Progenitor cell of endocrine pancreas (in vitro differentiated cells): ENCODE measurements at places on chromosomes 3 and 15.

- H3K4me3 ChIP-seq: peak overlapping the region; percentile 28
- DNase-seq: no peak
- H3K4me1 ChIP-seq: peaks cover 21% of the 10 kb centered on the region
- peak overlapping the region; percentile 92 for H3K27ac ChIP-seq
- no peaks in the 10 kb centered on the region for H3K27me3 ChIP-seq
Measured at GRCh38 chr15:31024330-31024729, 32.9 kb upstream of the MTMR10 start.

- no peaks in the 10 kb centered on the region for H3K27me3 ChIP-seq
- no peak overlapping the region for H3K27ac ChIP-seq
- no peak for DNase-seq
- H3K4me3 ChIP-seq: no peak overlapping the region
Measured at GRCh38 chr3:53023072-53023823, 22.6 kb downstream of the SFMBT1 start.

DNA sequence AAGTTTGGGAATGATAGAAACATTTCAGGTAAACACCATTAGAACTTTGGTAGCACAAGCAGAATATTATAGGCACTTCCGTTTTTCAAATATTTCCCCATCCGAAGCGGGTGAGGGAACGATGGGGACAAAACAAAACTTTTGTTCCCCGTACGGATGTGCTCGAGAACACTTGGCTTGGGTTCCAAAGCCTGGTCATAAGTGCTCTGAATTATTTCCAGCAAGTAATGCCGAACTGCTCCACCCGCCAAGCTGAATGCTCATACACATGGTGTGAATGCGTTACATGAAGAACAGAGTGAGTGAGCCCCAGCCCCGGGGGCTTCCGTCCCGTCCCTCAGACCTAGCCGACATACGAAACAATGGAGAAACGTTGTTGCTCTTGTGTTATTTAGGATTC is 438.2 kb upstream of the ARRDC4 start:
- H3K4me3 ChIP-seq: no peak overlapping the region
- H3K27me3 ChIP-seq: peaks cover 15% of the 10 kb centered on the region
- H3K4me1 ChIP-seq: peaks cover 5% of the 10 kb centered on the region
- H3K36me3 ChIP-seq: no peaks in the 10 kb centered on the region
- H3K27ac ChIP-seq: no peak overlapping the region
- no peak for DNase-seq

DNA sequence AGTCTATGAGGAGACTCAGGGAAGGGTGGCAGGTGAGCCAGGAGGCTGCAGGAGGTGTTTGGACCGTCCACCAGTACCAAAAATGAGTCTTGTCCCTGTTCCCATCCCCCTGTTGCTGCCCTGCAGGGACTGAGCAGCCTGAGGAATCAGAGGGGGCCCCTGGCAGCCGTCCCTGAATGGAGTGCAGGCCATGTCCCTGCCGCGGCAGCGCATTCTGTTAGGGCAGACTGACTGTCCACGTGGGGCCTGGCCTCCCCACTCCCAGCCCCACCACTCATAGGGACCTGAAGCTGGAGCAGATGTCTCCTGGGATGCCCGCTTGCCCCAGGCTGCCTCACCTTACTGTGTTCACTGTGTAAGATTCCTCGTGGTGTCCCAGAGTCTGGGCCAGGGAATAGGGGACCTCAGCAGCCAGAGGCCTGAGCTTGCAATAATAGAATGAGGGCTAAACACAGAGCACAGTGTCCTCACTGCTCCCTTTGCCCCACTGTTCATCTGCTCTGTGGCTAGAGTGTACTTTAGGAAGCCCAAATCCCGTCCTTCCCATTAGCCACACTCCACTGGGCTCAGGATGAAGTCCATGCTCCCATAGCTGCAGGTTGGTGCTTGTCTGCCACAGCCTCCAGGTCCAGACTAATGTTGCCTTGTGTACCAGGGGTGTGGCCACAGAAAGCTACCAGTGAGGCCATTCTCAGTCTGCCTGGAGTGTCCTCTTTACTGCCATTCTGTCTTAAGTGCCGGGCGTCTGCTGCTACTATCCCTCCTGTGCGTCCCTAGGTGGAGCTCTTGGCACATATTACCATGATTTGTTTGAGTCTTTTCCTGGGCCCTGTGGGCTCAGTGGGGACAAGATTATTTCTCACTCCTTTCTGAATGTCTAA is 63.2 kb downstream of the HCN4 start:
- H3K36me3 ChIP-seq: peaks cover 15% of the 10 kb centered on the region
- H3K4me1 ChIP-seq: no peaks in the 10 kb centered on the region
- peak overlapping the region; percentile 69 for H3K27ac ChIP-seq
- no peak overlapping the region for H3K4me3 ChIP-seq
- no peak for DNase-seq
- H3K27me3 ChIP-seq: no peaks in the 10 kb centered on the region

GRCh38 chr3:148329481-148330235 is 368.0 kb upstream of the AGTR1 start:
- no peaks in the 10 kb centered on the region for H3K36me3 ChIP-seq
- DNase-seq: no peak
- peaks cover 20% of the 10 kb centered on the region for H3K4me1 ChIP-seq
- H3K4me3 ChIP-seq: no peak overlapping the region

DNA sequence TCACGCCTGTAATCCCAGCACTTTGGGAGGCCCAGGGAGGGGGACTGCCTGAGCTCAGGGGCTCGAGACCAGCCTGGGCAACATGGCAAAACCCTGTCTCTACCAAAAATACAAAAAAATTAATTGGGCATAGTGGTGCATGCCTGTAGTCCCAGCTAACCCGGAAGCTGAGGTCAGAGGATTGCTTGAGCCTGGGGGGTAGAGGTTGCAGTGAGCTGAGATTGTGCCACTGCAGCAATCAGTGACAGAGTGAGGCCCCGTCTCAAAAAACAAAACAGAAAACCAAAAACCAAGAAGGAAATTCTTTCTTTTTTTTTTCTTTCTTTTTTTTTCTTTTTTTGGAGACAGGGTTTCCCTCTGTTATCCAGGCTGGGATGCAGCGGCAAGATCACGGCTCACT is 3.5 kb downstream of the SPATA12 start:
- H3K4me3 ChIP-seq: no peak overlapping the region
- H3K27me3 ChIP-seq: no peaks in the 10 kb centered on the region
- H3K27ac ChIP-seq: no peak overlapping the region
- no peaks in the 10 kb centered on the region for H3K36me3 ChIP-seq
- H3K4me1 ChIP-seq: peaks cover 3% of the 10 kb centered on the region
- DNase-seq: no peak

- H3K4me3 ChIP-seq: no peak overlapping the region
- H3K27me3 ChIP-seq: no peaks in the 10 kb centered on the region
- no peaks in the 10 kb centered on the region for H3K36me3 ChIP-seq
- H3K4me1 ChIP-seq: peaks cover 1% of the 10 kb centered on the region
Measured at GRCh38 chr15:52082197-52083036, 30.2 kb downstream of the BCL2L10 start.

DNA sequence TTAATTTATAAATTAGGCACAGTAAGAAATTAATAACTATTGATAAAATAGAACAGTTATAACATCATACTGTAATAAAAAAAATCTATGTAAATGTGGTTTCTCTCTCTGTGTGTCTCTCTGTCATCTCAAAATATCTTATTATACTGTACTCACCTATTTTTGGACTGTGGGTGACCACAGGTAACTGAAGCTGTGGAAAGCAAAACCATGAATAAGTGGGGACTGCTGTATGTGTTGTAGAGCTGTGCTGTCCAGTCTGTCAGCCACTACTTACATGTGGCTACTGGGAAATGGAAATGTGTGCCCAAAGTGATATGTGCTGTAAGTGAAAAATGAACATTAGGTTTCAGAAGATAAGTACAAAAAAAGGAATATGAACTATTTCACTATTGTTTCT is 145.5 kb downstream of the CNTN4 start:
- no peak for DNase-seq
- no peaks in the 10 kb centered on the region for H3K36me3 ChIP-seq
- no peaks in the 10 kb centered on the region for H3K27me3 ChIP-seq
- H3K4me3 ChIP-seq: no peak overlapping the region
- H3K27ac ChIP-seq: no peak overlapping the region

GRCh38 chr3:129016720-129017483 is 15.8 kb downstream of the EFCC1 start:
- DNase-seq: no peak
- no peaks in the 10 kb centered on the region for H3K36me3 ChIP-seq
- peaks cover 9% of the 10 kb centered on the region for H3K27me3 ChIP-seq
- no peak overlapping the region for H3K27ac ChIP-seq
- H3K4me1 ChIP-seq: peaks cover 1% of the 10 kb centered on the region
- H3K4me3 ChIP-seq: no peak overlapping the region

DNA sequence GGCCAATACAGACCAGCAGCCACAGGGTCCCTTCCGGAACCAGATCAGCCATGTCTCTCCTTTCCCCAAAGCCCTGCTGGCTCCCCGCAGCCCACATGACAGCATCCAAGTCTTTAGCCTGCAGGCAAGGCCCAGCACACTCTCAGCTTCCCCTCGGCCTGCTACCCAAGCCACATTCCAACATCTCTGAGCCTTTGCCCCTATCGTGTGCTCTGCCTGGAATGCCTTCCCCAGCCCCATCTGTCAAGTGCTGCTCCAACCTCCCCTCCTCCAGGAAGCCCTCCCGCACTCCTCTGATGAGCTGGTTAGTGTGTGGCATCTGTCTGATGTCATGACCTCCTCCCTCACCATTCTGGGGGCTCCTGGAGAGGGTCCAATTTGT is 8.5 kb downstream of the PLXND1 start:
- H3K4me3 ChIP-seq: no peak overlapping the region
- peaks cover 30% of the 10 kb centered on the region for H3K4me1 ChIP-seq
- no peak for DNase-seq
- H3K27ac ChIP-seq: no peak overlapping the region
- H3K27me3 ChIP-seq: peaks cover 16% of the 10 kb centered on the region

GRCh38 chr3:197746801-197747237 is 2.9 kb upstream of the FYTTD1 start:
- peak overlapping the region; percentile 12 for H3K27ac ChIP-seq
- peaks cover 9% of the 10 kb centered on the region for H3K4me1 ChIP-seq
- peak overlapping the region; percentile 46 for H3K4me3 ChIP-seq

DNA sequence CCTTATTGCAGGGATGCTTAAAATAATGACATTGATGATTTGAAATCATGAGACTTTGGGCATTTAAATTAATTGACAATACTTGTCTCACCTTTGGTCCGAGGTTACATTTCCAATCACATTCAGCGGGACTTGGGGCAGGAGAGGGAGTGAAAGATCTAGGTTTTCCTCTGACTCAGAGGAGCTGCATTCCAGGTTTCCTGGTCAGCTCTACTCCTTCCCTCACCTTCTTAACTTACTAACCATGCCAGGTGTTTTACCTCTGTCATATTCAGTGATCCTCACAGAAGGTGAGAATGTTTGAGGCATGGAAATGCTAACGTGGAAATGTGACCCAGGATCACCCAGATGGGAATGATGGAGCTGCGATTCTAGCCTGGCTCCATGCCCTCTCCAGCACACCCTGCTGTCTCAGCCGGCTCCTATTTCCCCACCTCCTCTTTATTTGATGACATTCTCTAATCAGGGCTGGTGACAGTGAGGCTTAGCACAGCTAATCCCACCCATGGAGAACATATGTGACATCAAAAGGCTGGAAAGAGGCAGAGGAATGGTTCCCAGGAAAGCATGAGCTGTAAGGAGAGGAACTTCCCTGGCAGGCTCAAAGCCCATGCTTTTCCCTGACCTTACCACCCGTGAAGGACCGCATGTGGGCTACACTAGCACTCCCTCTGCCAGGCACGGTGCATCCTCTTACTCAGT is 38.7 kb downstream of the THSD4 start:
- peaks cover 32% of the 10 kb centered on the region for H3K27me3 ChIP-seq
- no peak for DNase-seq
- peaks cover 7% of the 10 kb centered on the region for H3K4me1 ChIP-seq
- H3K27ac ChIP-seq: no peak overlapping the region

- peak overlapping the region; percentile 95 for H3K27ac ChIP-seq
- peaks cover 15% of the 10 kb centered on the region for H3K4me1 ChIP-seq
- H3K27me3 ChIP-seq: no peaks in the 10 kb centered on the region
- H3K4me3 ChIP-seq: peak overlapping the region; percentile 3
Measured at GRCh38 chr3:120177707-120178306, 83.6 kb upstream of the GSK3B start.

DNA sequence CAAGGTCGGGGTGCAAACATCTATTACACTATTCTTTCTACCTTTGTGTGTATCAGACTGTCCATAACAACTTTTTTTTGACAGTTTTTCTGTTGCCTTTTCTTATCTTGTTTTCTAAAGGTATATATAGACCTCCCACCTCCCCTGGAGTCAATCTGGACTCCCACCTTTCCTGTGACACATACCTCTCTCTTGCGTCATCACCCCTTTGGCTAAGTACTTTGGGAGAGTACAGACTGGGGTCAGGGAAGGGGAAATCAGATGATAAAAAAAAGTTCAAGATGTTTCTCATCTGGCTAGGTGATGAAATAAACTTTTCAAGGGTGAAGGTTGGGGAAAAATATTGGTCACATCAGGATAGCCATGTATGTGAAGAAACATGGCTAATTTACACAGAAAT is 17.2 kb downstream of the TSPAN3 start:
- no peak for DNase-seq
